ENCODE measurements at places on chromosomes 12 and 14.

- no peak for DNase-seq
These were observed 39.8 kb upstream of the OVCH1 start for GRCh38 chr12:29537298-29537697.

- DNase-seq = no peak
These were observed 1.7 kb downstream of the AVIL start for GRCh38 chr12:57816855-57817151.

GRCh38 chr12:92108651-92109050 lies 37.0 kb downstream of the BTG1 start:
- DNase-seq = no peak

GRCh38 chr12:51994959-51995358 lies 11.8 kb upstream of the TAMALIN start:
- no peak for DNase-seq

GRCh38 chr14:97762386-97762785 lies 965.2 kb downstream of the VRK1 start:
- DNase-seq = no peak

- no peak for DNase-seq
These were observed 25.7 kb downstream of the METTL25 start for GRCh38 chr12:82383930-82384552.

GRCh38 chr12:116835484-116835883 lies 45.8 kb downstream of the HRK start:
- DNase-seq = no peak

GRCh38 chr14:54848910-54849309 lies 53.7 kb downstream of the GCH1 start:
- no peak for DNase-seq

DNA sequence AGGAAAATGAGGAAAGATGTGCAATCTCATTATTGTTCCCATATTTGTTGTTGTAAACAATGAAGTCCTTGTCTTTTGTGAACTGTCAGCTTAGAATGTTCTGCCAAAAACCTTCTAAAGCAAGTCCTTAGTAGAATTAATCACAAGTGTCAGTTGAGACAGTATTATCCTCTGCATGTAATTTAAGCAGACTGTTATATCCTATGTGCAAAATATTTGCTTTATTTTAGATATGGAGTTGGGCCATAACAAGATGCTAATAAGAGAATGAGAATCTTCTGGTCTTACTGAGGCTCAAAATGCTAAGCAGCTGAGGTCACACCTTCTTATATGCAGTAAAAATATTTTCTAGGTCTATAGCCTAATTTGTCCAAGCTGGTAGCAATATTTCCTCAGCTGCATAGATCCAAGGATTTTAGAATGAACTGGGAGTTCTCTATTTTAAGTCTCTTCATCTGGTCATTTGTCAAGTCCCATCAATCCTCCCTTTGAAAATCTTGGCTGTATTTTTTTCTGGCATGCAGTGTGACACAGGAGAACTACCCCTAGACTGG lies 222.3 kb upstream of the NAV3 start:
- no peak for DNase-seq

DNA sequence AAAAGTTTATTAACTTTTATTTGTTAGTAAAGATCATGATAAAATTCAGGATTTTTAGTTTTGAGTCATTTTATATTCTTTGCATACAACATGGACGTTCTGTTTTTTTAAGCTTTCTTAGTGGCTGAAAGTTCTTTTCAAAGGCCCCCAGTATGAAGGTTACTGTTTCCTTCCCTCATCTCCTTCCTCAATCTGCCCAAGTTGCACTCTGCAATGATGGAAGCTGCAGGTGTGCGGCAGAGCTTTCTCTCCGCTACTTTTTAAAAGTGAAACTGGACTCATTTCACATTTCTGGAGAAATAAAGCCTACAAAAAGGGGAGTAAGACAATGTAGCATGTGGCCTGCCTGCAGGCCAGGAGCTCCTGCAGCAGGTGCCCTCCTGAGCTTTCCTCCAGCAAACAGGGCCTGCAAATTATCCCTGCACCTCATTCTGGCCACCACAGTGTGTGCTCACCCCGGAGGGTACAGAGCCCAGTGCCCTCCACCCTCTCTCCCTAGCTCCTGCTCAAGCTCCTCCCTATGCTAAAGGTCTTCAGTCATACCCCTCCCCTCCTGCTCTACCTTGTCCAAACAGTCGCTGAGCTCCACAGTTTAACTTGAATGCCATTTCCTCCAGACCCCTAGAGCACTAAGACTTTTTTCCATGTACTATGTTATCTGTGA lies 78.9 kb downstream of the SETD3 start:
- no peak for DNase-seq

- peak; percentile 34 for DNase-seq
These were observed 94.3 kb downstream of the RFLNA start for GRCh38 chr12:124389138-124389724.

DNA sequence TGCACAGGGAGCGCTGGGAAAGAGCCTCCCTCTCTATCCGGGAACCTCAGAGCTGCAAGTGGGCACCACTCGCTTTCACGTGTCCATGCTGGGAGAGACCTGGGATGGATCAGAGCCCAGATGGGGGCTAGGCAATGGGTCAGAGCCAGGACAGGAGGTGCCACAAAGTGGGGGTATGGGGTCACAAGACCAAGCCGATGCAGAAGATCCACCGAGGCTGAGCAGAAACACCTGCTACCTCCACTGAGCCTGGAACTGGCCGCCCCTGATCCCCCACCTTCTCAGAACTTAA lies 180.9 kb upstream of the SFSWAP start:
- no peak for DNase-seq

- DNase-seq = no peak
These were observed 17.4 kb downstream of the ISCA2 start for GRCh38 chr14:74510959-74511409.

DNA sequence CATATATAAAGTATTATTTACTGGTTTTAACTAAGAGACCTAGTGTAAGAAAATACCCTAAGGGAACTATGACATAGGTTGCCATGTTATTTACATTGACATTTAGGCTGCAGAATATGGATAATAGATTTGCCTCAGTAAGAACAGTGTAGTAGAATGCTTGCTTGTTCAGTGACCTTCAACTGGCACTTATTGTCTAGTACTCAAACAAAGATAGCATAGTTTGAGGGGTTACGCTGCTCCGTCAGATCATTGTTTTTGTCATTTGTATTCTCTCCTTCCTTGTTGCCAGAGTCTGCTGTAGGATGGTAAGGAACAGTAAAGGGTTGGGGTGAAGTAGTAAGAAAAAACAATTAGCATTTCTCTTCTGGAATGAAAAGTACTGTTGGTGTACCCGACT lies 33.2 kb downstream of the TOGARAM1 start:
- DNase-seq = no peak

DNA sequence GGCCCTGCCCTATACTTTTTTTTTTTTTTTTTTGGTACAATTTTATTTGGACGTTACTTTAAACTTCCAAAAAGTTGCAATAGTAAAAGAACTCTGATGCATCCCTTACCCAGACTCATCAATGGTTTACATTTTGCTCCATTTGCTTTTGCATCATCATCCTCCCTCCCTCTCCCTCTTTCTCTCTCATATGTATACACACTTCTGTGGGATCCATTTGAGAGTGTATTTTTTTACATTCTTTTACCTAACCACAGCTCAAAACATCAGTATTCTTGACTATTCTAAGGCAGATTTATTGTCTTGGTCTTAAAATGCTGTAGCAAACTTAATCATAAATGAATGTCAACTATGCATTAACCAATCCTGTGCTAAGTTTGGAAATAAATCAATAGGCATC lies 111.6 kb downstream of the PRICKLE1 start:
- DNase-seq = no peak

- DNase-seq = no peak
These were observed 177.6 kb downstream of the TMEM132C start for GRCh38 chr12:128444598-128444997.

GRCh38 chr14:106842687-106843086 lies 1316.3 kb downstream of the TMEM121 start:
- DNase-seq = no peak

GRCh38 chr14:75249251-75249957 lies 29.2 kb upstream of the FOS start:
- peak; percentile 90 for DNase-seq

- no peak for DNase-seq
These were observed 13.6 kb upstream of the FOXN3 start for GRCh38 chr14:89430391-89431236.

GRCh38 chr14:85599939-85600338 lies 70.0 kb downstream of the FLRT2 start:
- no peak for DNase-seq

- DNase-seq = no peak
These were observed 4.9 kb downstream of the SIVA1 start for GRCh38 chr14:104757681-104758392.

- DNase-seq = no peak
These were observed 44.9 kb downstream of the ATP2B1 start for GRCh38 chr12:89663577-89664357.

GRCh38 chr14:104941508-104942365 lies 17.1 kb downstream of the PLD4 start:
- DNase-seq = no peak

- no peak for DNase-seq
These were observed 163.5 kb upstream of the NEDD1 start for GRCh38 chr12:96743606-96744005.

- DNase-seq = no peak
These were observed 43.7 kb downstream of the DUSP16 start for GRCh38 chr12:12518919-12519318.

DNA sequence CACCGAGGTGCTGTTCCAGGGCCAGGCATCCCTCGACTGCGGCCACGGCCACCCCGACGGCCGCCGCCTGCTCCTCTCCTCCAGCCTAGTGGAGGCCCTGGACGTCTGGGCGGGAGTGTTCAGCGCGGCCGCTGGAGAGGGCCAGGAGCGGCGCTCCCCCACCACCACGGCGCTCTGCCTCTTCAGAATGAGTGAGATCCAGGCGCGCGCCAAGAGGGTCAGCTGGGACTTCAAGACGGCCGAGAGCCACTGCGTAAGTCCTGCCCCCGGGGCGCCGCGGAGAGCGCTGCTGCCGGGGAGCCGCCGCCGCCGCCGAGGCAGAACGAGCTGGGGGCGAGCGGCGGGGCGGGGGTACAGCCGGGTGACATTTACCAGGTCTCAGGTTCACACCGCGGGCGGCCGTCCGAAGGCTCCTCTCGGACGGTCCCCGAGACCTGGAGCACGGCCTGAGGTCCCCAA lies 1.4 kb downstream of the PLXNC1 start:
- no peak for DNase-seq

DNA sequence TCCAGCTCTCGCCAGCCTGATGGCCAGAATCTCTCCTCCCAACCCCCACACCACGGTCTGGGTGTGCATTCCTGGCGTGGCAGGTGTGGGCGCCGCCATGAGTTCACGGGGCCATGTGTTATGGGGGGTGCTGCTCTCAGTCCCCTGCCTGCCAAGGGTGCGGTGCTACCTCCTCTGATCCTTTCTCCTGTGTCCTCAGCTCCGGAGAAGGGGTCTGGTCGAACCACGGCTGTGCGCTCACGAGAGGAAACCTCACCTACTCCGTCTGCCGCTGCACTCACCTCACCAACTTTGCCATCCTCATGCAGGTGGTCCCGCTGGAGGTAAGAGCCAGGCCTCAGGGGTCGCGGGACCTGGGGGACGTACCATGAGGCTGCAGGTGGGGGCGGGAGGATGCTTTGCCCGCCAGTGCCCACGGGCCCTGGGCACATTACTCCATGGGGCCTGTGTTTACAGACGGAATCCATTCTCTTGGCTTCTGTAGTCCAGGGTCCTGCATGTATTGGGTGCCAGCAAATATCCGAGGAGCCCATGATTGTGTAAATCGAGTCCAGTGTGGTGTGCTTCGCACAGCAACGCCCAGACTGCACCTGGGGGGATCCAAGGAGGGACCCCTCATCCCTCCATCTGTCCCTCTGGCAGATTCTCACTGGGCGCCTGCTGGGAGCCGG lies 130.8 kb downstream of the ADGRD1 start:
- DNase-seq = no peak

Measured in stimulated activated CD8-positive, alpha-beta memory T cell treated with anti-CD3 and anti-CD28 coated beads, Interleukin-7, amount 100 ng/mL, for 48 hours (primary cell).